ENCODE measurements at places on chromosomes 4 and X.

- no peak for DNase-seq
Measured at GRCh38 chr4:153248641-153249198, 44.5 kb downstream of the TRIM2 start.

- no peak for DNase-seq
Measured at GRCh38 chrX:108117988-108118387, 26.4 kb downstream of the ATG4A start.

GRCh38 chr4:7170012-7170411 lies 22.3 kb upstream of the SORCS2 start:
- no peak for DNase-seq

DNA sequence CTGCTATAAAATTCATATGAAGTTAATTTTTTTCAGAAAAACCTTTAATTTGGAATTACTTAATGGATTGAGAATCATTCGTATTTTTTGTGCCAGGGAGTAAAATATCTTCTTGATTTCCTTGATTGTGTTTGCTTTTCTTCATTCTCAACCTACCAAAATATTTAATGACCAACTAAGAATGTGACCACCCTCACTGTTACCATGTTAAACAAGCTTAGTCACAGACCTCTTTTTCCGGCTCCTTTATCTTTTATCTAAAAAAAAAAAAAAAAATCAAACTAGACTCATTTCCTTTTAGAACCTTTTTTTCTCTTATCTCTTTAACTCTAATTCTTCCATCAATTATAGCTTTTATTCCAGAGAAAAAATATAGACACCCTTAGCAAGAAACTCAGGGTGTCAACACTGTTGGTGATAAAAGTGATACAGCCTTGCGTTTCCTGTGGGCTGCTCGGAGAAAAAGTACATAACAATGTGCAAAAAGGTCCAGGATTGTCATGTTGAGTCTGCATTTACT lies 20.6 kb upstream of the HPGDS start:
- DNase-seq: no peak

DNA sequence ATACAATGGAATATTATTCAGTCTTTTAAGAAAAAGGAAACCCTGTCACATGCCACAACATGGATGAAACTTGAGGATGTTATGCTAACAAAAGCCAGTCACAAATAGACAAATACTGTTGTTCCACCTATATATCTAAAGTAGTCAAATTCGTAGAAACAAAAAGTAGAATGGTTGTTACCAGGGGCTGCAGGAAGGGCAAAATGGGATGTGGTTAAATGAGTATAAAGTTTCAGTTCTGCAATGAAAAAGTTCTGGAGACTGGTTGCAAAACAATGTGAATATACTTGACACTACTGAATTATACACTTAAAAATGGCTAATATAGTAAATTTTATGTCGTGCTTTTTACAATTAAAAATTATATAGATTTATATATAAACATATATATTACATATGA lies 12.2 kb downstream of the SPOCK3 start:
- no peak for DNase-seq

Measured in H54 (cell line).